ENCODE measurements at places on chromosomes 3 and 15.

- no peak for DNase-seq
Measured at GRCh38 chr3:101262393-101263240, 57.8 kb downstream of the IMPG2 start.

GRCh38 chr15:100254691-100255090 lies 87.1 kb downstream of the ADAMTS17 start:
- DNase-seq: no peak

- DNase-seq: no peak
Measured at GRCh38 chr3:160319322-160319721, 79.7 kb downstream of the IFT80 start.

DNA sequence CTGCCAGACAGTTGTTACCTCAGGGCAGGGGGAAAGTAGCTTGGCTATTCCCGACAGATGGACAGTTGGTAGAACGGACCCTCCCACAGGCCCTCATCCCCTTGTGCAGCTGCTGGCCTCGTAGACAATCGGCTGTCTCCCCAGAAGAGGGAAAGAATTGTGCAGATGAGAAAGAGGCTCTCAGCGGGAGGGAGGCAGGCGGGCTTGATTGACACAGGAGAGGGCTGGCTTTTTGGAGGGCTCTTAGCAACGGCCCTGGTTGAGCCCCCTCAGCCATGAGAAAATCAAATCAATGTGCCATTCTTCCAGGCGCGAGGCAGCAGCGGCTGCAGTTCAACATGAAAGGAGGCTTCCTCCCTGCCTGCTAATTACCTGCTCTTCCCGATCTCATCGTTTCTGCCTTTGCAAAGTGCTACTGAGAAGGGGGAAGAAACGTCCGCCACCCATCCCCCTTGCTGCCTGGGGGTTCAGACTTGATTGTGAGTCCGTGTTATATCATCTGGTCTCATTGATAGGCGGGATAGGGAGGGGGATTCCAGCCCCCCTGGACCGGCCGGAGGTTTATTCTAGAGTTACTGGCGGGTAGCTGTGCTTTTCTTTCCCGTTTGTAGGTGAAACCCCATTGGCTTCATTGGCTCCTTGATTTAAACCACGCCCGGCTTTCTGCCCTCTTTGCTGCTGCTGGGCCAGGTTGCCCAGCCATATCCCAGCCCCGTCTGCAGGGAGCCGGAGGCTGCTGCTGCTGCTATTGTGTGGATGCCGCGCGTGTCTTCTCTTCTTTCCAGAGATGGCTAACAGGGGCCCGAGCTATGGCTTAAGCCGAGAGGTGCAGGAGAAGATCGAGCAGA lies at the start of gene TAGLN3:
TAGLN3 (plus strand) TSS at position 287 of the 848 bp plus-strand sequence; CDS start at position 788, 501 bp downstream.
- DNase-seq: no peak

DNA sequence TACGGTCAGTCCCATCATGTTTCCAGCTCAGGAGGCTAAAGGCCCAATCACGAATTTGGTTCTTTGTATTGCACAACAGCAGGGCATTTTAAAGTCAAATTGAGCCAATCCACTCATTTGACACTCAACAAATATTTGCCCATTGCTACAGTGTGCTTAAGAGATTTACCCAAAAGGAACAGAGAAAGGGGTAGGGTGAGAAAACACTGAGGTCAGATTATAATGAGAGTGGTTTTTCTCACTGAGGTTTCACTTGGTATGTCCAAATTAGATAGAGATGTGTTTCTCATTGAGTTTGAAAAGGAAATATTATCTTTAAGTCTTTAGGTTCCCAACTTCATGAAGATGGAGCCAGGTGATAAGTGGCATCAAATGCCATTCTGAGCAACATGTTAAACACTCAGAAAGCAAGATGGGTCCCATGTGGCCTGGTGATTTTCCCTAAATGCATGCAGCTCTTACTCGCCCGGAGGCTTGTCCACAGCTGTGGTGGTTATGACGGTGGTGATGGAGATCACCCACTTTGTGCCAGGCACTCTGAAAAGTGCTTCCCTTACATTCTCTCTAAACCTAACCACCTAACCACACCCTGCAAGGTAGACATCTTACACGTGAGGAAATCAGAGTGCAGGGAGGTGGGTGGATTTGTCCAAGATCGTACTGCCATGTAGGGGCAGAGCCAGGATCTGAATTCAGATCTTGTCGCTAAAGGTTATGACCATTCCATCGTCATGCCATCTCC lies 31.2 kb upstream of the USP3 start:
- no peak for DNase-seq

All from T-helper 1 cell (primary cell).